ENCODE measurements at places on chromosomes 5 and 9.

DNA sequence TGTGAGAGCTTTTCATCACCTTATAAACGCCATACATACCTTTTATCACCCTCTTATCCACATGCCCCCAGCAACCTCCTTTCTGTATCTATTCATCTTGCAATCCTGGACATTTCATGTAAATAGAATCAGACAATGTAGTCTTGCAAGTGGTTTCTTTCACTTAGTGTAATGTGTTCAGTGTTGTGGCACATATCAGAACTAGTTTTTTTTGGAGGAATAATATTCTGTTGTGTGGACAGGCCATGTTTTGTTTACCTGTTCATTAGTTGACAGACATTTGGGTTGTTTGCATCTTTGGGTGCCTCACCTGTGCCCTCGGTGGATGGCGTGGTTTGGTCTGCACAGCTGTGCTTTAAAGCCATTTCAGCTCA is 1.3 kb downstream of the SQSTM1 start:
- no peak for DNase-seq

- DNase-seq, result no peak
Measured at GRCh38 chr9:127976498-127976897, 4.3 kb downstream of the EEIG1 start.

- DNase-seq, result no peak
Measured at GRCh38 chr5:93188876-93189485, 392.0 kb downstream of the NR2F1-AS1 start.

- DNase-seq, result no peak
Measured at GRCh38 chr5:180704362-180704761, 35.5 kb downstream of the OR2Y1 start.

GRCh38 chr5:4144411-4145007 is 548.9 kb downstream of the IRX1 start:
- no peak for DNase-seq

DNA sequence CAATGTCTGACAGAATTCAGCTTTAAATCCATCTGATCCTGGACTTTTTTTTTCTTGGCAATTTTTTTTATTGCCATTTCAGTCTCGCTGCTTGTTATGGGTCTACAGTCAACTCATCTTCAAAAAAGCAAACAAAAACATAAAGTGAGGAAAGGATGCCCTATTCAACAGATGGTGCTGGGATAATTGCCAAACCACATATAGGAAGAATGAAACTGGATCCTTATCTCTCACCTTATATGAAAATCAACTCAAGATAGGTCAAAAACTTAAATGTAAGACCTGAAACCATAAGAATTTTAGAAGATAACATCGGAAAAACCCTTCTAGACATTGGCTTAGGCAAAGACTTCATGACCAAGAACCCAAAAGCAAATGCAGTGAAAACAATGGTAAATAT is 389.1 kb upstream of the ST8SIA4 start:
- DNase-seq, result no peak

DNA sequence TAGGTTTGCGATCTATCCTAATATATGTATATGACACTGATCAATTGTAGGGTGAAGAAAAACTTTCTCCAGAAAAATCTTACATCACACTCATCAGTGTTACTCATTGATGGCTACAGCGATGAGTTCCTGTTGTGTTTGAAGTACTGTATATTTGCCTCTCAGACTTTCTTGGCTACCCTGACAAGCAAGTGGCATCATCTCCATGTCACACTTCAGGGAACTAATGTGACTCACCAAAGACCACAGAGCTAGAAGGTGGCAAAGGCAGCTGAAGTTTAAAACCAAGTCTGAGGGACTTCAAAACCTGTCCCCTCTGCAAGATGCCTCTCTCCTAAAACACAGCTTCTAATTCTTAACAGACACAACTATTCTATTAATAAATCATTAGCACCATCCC is 451.4 kb downstream of the CTNND2 start:
- no peak for DNase-seq

DNA sequence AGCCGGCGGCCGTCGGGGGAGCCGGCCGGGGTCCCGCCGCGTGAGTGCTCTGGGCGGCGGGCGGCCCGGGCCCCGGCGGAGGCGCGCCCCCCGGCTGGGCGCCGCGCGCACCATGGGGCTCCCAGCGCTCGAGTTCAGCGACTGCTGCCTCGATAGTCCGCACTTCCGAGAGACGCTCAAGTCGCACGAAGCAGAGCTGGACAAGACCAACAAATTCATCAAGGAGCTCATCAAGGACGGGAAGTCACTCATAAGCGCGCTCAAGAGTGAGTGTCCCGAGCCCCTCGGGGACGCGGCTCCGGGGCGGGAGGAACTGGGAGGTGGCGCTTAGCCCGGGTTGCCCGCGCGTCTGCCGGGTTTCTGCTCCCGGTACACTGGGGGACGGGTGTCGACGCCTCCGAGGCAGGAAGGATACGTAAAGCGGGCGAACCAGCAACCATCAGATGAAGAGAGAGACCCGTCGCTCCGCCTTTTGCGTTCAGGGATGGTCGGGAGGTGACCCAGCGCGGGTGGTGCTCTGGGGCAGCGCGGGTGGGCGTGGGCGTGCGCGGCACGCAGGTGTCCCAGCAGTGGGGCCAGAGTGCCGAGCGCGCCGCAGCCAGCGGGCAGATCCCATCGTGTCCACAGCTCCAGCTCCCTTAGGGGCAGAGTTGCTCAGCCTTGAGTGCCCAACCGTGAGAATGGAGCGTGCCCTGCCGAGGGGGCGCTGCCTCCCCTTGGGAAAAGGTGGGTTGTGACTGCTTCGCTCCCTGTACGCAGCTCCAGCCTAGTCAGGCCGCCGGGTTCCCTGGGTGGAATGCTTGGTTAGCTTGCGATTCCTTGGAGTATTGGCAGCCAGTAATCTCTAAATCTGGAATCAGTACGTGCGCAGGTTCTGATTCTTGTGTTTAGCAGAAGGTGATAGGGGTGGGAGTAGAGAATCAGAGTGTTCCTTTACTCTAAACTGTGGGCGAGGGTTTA is 753 bp downstream of the ARHGAP26 start:
- peak; percentile 77 for DNase-seq

- peak; percentile 82 for DNase-seq
Measured at GRCh38 chr5:129460936-129461710, 1.0 kb downstream of the ADAMTS19 start.

DNA sequence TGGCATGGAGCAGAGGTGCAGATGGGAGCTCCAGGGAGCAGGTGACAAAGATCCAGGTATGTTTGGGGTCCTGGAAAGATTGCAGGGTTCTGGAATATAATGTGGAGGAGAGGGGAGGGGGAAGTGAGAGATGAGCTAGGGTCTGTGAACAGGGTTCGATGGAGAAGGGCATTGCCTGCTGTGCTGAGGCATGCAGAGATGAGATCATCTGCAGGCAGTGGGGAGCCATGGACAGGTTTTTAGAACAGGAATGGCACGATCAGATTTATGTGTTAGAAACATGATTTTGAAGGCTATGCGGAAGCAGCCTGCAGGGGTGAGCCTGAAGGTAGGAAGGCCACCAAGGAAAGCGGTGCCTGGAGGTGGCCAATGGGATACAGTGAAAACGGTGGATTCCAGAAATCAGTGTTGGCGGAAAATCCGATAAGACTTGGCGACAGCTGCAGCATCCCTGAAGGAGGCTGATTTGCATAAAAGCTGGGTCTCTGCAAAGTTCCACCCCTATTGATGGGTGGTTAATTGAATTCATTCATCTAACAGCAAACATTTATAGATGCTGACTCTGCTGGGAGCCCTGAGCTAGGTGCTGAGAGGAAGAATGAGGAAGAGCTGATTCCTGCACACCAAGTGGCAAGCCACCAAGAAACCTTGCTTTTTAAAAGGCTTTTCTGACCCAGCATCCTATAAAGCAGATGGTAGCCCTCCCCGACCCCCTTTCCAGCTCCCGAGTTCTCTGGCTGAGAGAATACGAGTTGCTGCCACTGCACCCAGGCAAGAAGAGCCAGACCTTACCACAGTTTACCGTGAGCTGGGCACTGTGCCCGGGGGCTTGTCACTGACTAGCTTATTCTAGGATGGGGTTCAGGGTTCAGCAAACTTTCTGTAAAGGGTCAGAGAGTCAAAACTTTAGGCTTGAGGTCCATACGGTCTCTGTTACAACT is 139.2 kb upstream of the SMIM23 start:
- no peak for DNase-seq

- no peak for DNase-seq
Measured at GRCh38 chr5:39740404-39740803, 315.6 kb upstream of the DAB2 start.

DNA sequence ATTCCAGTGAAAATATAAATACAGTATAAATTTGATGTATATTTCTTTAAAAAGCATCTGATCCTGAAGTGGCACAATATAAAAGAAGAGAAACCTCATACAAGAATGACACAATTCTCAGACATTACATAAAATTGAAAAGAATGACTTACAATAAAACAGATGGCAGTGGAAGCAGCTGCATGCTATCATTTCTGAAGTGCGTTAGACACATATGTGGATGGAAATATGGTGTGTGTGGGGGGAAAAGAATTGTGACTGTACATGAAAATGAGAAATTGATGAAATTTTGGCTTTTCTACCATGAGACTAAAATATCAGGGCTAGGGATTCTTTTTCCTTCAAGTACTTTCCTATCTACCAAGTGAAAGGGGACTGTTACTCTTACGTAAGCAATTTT is 45.9 kb upstream of the CDH18 start:
- no peak for DNase-seq

DNA sequence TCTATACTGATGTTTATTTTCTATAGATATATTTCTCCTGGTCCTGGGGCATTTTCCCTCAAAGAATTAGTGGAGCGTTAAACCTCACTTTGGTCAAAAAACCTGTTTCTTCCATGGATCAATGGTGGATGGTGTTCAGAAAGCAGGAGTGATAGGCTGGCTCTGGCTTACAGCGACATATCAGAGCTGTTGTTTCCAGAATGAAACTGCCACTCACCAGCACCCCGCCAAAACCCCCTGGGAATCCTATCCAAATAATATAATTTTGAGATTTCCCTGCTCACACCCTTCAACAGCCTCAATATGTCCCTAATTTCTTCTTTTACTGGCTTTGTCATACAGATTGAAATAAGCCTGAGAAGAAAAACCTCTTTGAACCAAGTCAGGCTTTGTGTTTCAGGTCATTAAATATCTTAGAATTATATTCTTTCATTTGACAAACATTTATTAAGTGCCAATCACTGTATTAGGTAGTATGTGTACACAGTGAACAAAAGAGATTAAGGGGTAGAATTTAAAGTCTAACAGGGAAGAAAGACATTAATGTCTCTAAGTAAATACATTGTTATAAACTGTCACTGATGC is 144.5 kb upstream of the GPR151 start:
- DNase-seq, result no peak

DNA sequence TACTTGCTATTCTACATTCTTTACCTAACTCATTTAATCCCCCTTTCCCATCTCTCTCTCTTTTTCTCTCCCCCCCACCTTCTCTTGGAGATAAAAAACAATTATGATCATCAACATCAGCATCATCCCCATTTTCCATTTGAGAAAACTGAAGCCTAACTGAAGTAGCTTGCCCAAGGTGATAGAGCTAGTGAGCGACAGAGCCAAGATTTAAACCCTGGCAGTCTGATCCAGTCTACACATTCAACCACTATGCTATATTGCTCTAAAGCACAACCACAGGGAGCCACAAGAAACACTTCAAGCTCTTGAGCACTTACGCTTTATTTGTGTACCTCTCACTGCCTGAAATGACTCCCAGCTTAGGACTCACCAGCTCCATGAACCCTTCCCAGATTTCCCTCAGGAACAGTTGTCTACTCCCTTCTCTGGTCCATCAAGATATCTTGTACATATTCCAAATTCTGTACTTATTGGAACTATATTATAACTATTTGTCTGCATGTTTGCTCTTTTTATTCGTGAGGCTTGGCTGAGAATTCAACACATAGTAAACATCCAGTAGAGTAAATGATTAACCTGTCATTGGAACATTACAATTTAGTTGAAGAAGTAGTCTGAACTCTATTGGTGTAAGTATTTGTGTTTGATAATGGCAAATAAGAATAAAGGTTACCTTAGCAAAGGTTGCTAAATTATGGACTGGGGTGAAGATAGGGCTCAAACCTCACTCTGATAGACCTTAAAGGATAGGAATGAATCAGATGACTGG is 164.8 kb downstream of the EFNA5 start:
- no peak for DNase-seq

DNA sequence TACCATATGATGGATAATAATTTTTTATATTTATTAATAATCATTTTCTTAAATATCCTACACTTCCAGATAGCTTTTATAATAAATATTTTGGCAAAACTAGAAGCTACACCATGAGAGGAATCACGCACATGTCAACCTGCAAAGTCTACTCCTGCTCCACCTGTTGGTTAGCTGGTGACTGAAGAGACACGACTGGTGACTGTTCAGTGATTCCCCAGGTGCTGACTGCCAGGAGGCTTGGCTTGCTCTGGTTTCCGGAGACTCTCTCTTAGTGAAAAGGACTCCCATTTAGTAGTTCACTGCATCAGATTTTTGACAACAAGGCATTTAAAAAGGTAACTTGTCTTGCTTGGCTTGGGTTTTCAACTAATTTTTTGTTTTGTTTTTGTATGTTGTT is 20.9 kb downstream of the GZMA start:
- DNase-seq, result no peak

GRCh38 chr5:143977891-143978461 is 166.0 kb downstream of the HMHB1 start:
- DNase-seq, result no peak

- DNase-seq, result no peak
Measured at GRCh38 chr5:59790776-59791475, 102.6 kb downstream of the PDE4D start.

DNA sequence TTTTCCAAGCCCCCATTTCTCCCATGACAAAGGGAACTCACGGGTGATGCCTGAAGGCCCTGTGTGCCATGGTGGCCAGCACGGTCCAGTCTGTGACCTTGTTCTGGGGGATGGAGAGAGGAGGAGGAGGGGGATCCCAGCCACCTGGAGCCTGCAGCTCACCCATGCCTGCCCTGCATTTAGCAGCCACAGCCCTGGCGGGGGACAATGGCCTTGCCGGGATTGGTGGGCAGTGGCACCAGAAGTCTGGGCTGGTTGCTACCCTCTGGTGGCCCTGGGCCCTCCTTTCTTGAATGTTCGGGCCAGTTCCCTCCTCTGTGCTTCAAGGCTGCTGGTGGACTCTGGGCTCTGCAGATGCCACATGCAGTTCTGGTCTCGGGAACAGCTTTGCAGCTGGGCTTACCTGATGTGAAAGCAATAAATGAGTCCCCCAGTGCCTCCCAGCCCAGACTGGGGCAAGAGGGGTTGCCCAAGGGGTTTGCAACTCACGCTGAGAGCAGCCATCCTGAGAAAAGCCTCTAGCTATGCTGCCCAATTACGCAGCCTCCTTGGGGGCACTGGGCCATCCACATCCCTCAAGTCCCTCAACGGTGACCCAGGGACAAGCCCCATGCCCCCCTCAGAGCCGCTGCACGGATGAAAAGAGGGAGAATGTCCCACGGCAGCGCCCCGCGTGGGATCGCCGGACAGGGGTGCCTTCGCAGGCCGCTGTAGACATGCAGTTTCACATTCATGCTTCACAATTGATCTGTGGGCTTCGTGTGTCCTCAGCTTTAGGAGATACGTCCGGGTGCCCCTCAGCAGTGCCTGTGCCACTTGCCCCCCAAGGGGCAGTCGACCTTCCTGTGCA is 49.2 kb upstream of the FCN1 start:
- DNase-seq, result peak; percentile 64

- DNase-seq, result no peak
Measured at GRCh38 chr5:158145827-158146226, 286.9 kb upstream of the CLINT1 start.
